H4 (cell line): ENCODE measurements at places on chromosomes 1 and 21. TPM values are rescaled to one million over a fixed set of nuclear protein-coding genes. Genes with fewer than 3 reads are reported as not detected.

Gene LAPTM5
- 0.10 TPM in 1 of 2 replicates, not detected in the other for total RNA-seq

Gene LCE3B
- total RNA-seq = not detected in 2 replicates

Gene IFI6
- 257 and 342 TPM in 2 replicates for total RNA-seq

Gene MYOG
- total RNA-seq = not detected in 2 replicates

Gene ST6GALNAC3
- 4.6 and 11.4 TPM in 2 replicates for total RNA-seq

Gene COL11A1
- total RNA-seq = 0.47 and 12.0 TPM in 2 replicates
